ENCODE measurements at places on chromosomes 3 and 15. TPM values are rescaled to one million over a fixed set of nuclear protein-coding genes. Genes with fewer than 3 reads are reported as not detected.

DNA sequence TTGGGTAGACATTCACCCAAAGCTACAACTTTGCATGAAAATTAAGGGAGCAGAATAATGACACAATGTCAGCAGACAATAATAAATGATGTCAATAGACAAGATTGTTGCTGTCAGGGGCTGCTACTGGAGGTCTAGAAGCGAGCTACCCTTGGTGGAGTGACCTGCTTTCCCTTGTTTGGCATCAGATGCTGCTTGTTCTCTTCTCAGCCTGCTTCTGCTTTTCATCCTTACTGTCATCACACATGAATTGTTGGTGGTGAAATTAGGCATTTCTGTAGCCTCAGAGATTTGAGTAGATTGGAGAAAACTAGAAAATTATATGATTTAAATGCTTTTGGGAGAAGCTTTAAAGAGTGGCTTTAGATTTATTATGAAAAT lies 193.8 kb downstream of the NR1D2 start:
- DNase-seq, result peak; percentile 7

GOLGA8R gene
- 0.74 TPM for total RNA-seq

DNA sequence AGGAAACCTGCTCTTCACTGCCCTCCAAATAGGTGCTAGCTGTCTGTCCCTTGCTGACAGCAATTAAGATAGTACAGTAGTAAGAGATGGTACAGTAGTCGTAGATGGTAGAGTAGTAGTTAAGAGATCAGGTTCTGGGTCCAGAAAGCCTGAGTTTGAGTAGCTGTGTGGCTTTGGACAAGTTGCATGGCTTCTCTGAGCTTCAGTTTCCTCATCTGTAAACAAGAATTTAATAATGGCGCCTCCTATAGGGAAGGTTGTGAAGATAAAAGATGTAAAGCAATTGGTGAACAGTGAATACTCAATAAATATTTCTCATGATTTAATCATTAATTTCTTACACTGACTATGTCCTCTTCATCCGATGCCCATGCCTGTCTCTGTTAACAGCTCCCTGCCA lies 86.9 kb upstream of the BCL6 start:
- no peak for DNase-seq

GRCh38 chr15:73319460-73320245 lies 49.1 kb downstream of the HCN4 start:
- DNase-seq, result no peak

- no peak for DNase-seq
Measured at GRCh38 chr3:78875851-78876250, 891.9 kb downstream of the ROBO1 start.

DNA sequence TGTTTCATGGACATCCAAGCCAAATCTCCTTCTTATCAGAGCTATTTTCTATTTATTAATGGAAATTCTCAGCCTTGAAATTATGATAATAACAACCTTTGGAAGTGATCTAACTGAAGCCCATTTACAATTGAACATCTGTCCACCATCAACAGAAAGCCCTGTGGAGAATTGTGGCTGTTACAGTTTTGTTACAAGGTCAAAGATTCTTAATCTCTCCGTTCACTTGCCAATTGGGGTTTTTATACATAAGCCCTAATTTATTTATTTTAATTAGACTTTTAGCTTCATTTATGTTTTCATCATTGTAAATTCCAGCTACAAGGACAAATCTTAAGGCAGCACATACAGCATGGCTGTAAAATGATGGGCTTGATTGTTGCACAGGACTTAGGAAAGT lies 3.3 kb downstream of the CERS3 start:
- DNase-seq, result no peak

GRCh38 chr3:126522363-126522788 lies 1.6 kb upstream of the CHST13 start:
- DNase-seq, result peak; percentile 42

CATSPER2 gene
- 17.0 TPM for total RNA-seq

C3orf49 gene
- not detected for total RNA-seq

- peak; percentile 76 for DNase-seq
Measured at GRCh38 chr15:72117486-72118016, 399 bp downstream of the MYO9A start.

TEX55 gene
- not detected for total RNA-seq

All from OCI-LY7 (cell line).